ENCODE measurements at places on chromosomes 2 and 18.
A peak's percentile ranks its signal among the peaks of the same experiment; 100 is the strongest.

DNA sequence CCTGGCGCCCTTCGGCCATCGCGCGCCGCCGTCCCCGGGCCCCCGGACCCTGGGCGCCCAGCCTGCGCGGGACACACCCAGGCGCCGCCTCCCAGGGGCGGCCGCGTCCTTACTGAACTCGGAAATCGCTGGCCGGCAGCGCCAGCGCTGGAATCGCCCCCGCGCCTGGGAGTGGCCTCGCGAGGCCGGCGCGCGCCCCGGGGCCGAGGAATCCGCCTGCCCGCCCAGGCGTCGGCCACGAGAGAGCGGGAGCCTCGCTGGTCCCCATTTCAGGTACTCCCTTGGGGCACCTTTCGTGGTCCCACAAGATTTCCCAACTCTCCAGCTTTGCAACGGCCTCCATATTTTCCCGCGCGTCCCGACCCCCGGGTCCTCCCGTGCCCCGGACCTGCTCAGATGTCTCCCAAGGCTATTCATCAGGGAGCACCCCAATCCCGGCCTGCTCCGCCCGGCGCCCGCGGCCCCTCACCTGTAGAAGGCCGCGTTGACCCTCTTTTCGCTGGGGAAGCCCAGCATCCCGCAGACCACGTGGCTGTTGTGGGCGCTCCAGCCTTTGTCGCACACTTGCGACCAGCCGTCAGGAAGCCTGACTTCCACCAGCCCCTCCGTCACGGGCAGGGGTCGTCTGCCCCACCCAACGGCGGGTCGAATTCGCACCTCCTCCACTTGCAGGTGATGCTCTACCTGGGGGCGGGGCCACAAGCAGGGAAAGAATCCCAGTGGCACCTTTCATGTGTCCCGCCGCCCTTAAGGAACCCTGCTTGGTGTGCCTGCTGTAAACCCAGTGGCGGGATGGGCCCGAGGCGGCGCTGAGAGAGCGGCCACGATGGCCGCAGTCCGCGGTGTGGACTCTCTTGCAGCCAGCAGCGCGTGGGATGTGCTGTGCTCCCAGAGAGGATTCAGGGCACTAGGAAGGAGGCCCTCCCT is 4.6 kb downstream of the LOXL3 start:
- peak; percentile 45 for DNase-seq

DNA sequence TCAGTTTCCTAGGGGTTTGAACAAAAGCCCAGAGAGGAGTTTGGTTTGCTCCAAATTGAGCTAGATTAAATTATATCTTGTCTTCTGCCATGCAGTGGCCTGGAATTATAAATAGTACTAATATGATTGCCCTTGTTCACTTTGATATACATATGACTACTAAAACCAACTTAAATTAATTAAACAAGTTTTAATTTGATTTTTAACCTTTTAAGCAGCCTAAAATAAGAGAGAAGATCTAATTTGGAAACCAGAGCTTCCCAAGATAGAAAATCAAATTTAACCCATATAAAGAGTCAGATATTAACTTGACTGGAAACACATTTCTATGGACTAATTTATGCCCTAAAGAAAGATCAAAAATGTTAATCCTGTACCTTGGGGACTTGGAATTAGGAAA is 444.5 kb upstream of the SLC8A1 start:
- no peak for DNase-seq

DNA sequence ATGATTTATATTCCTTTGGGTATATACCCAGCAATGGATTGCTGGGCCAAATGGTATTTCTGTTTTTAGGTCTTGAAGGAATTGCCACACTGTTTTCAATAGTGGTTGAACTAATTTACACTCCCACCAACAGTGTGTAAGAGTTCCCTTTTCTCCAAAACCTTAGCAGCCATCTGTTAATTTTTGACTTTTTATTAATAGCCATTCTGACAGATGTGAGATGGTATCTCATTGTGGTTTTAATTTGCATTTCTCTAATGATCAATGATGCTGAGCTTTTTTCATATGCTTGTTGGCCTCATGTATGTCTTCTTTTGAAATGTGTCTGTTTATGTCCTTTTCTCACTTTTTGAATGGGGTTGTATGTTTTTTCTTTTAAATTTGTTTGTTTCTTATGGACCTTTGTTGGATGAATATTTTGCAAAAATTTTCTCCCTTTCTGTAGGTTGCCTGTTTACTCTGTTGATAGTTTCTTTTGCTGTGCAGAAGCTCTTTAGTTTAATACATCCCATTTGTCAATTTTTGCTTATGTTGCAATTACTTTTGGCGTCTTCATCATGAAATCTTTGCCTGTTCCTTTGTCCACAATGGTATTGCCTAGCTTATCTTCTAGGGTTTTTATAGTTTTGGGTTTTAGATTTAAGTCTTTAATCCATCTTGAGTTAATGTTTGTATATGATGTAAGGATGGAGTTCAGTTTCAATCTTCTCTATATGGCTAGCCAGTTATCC is 119.7 kb upstream of the XIRP2 start:
- no peak for DNase-seq

- peak; percentile 20 for DNase-seq
These were observed 61.3 kb downstream of the ATL2 start for GRCh38 chr2:38315707-38316333.

- no peak for DNase-seq
These were observed 6.9 kb upstream of the POTEF start for GRCh38 chr2:130135692-130136541.

- DNase-seq = peak; percentile 47
These were observed 74.8 kb downstream of the B3GNT2 start for GRCh38 chr2:62270728-62271127.

GRCh38 chr2:160062292-160063005 is at the start of gene PLA2R1:
Gene PLA2R1 (minus strand): TSS chr2:160062615. CDS start chr2:160062403, 212 bp downstream.
- no peak for DNase-seq
